ENCODE measurements at places on chromosomes 12 and 14.

- DNase-seq, result no peak
These were observed 6.2 kb upstream of the DHRS2 start for GRCh38 chr14:23629832-23630396.

- no peak for DNase-seq
These were observed 124.2 kb downstream of the HMGA2 start for GRCh38 chr12:65948320-65949008.

- DNase-seq, result no peak
These were observed 30.3 kb downstream of the SCN8A start for GRCh38 chr12:51621156-51621922.

GRCh38 chr12:2543801-2544200, 251.0 kb upstream of the FKBP4 start:
- peak; percentile 7 for DNase-seq

- no peak for DNase-seq
These were observed 318.5 kb downstream of the TMEM132D start for GRCh38 chr12:129585296-129585695.

- no peak for DNase-seq
These were observed 243.6 kb downstream of the TMTC2 start for GRCh38 chr12:82930301-82930700.

DNA sequence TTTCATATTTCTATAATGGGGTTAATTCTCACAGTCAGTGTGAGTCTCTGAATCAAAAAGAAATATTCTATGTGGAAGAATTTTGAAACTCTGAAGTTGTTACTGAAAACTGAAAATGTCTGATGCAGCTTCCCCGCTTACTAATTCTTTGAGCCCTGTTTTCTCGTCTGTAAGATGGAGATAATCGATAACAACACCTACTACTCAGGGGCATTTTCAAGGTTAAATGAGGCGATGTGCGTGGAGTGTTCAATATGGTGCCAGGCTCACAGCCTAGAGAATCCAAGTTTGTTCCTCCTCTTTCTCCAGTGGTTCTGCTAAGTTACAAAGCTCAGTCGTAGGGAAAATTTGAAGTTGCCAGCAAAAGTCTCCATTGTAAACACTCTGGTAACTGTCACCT, 391.4 kb downstream of the FUT8 start:
- DNase-seq, result no peak

Data from activated T-cell treated with anti-CD3 and anti-CD28 coated beads for 48 hours (primary cell).